ENCODE measurements at places on chromosomes 2 and 18. TPM values are rescaled to one million over a fixed set of nuclear protein-coding genes. Genes with fewer than 3 reads are reported as not detected.
A peak's percentile ranks its signal among the peaks of the same experiment; 100 is the strongest.

GRCh38 chr2:207121784-207122183 is 44.0 kb downstream of the KLF7 start:
- H3K27ac ChIP-seq = no peak overlapping the region
- H3K4me3 ChIP-seq = no peak overlapping the region
- H3K36me3 ChIP-seq = peaks cover 46% of the 10 kb centered on the region
- peaks cover 14% of the 10 kb centered on the region for H3K4me1 ChIP-seq
- H3K27me3 ChIP-seq = no peaks in the 10 kb centered on the region

GRCh38 chr18:392928-393573 is 107.5 kb downstream of the COLEC12 start:
- H3K4me1 ChIP-seq = peaks cover 22% of the 10 kb centered on the region
- H3K4me3 ChIP-seq = no peak overlapping the region
- H3K36me3 ChIP-seq = no peaks in the 10 kb centered on the region
- no peak overlapping the region for H3K27ac ChIP-seq
- DNase-seq = peak; percentile 80
- H3K27me3 ChIP-seq = no peaks in the 10 kb centered on the region

GRCh38 chr2:68357605-68358337 is 7.3 kb upstream of the PLEK start:
- no peaks in the 10 kb centered on the region for H3K27me3 ChIP-seq
- peak; percentile 54 for DNase-seq
- no peaks in the 10 kb centered on the region for H3K36me3 ChIP-seq
- no peak overlapping the region for H3K27ac ChIP-seq
- H3K4me1 ChIP-seq = peaks cover 4% of the 10 kb centered on the region

CNDP2 gene
- 111 TPM for total RNA-seq

All from stomach (tissue), 19 donors.